ENCODE measurements at places on chromosomes 3 and 15.

- DNase-seq, result no peak
Measured at GRCh38 chr15:60793656-60794055, 314.7 kb upstream of the ICE2 start.

- DNase-seq, result no peak
Measured at GRCh38 chr3:10602769-10603768, 97.7 kb upstream of the ATP2B2 start.

GRCh38 chr3:162629372-162629771, 1132.8 kb downstream of the OTOL1 start:
- no peak for DNase-seq

- no peak for DNase-seq
Measured at GRCh38 chr3:38524141-38524739, 28.1 kb downstream of the EXOG start.

DNA sequence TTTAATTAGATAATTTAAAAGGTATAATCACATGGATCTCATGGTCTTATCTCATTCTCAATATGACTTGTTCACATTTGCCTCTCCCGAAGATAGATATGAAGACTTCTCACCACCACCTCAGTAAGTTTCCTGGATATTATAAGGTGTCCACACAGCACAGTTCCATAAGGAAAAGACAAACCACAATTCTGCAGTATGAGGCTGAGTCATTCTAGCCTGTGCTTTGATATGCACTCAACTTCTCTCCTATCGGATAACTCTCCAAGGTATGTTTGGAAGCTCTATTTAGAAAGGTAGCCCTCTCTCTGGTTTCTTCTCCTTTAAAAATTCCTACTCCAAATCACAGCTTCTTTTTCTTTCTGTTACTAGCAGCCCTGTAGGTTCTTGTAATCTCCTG, 612.8 kb downstream of the ZPLD1 start:
- no peak for DNase-seq

DNA sequence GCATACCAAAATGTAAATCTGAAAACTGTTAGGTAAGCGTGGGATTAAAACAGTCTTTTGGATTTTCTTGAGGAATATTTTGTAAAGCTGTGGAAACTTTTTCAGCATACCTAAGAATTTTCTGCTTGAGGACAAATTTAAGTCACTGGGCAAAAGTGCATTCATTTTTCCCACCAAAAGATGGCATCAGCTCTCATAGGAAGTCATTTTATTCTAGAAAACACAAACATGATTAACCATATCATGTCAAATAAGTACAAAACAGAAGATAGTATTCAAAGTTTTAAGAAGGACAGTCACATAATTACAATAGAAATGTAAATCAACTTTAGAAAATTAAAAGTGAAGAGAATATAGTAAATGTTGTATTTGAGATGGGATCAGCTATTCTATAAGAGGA, 63.5 kb downstream of the SLC49A4 start:
- peak; percentile 21 for DNase-seq

GRCh38 chr3:163601426-163601825, 1476.9 kb downstream of the SI start:
- DNase-seq, result no peak

DNA sequence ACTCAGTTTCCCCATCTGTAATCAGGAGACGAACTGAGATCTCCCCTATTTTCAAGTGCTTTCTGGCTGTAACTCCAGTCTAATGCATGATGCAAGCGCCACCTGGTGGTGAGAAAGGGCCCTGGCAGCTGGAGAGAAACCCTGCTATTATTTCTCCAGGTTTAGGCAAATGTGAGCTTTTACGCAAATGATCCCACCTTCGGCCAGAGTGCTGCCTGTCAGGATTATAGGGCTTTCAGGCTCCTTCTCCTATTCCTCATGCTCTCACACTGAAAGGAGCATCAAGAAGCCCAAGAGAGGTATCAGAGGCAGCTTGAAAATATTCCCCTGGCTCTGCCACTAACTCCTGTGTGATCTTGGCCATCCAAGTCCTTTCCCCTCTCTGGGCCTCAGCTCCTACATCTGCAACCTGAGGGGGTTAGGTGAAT, 93.9 kb upstream of the RASGRF1 start:
- peak; percentile 64 for DNase-seq

DNA sequence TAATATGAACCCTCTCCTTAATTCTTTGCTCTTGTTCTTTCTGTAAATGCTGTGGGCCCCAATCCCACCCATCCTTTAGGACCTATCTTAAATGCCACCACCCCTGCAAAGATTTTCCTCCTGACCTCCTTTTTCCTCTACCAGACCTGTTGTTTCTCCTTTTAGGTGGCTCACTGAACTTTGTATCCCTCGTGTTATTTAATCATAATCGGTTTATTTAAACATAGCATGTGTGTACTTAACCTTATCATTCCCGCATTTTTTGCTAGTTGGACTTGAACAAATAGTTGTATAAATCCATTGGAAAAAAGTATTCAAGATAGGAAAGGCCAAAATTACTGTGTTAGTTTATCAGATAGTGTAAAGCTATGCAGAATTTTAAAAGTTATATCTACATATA, 988 bp upstream of the NFKBIZ start:
- no peak for DNase-seq

DNA sequence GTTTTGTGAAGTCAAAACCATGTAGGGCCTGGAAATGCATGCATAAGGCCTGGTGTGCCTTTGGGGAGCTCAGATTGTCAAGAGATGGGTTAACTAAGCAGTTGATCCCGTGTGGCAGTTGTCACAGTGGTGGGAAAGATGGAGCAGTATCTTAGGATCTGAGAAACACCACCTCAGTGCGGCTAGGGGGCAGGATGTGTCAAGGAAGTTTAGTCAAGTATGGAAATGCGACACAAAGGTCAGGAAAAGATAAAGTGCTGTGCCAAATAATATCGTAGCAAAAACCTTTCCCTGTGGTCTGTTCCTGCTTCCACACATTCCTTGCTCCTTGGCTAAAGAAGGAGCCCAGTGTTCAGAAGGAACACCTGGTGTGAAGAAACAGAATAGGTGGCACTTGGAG, 396.4 kb downstream of the EDEM1 start:
- DNase-seq, result no peak

GRCh38 chr3:15332405-15333098, at the start of gene SH3BP5:
SH3BP5 (minus strand) TSS chr3:15332586; CDS start chr3:15332408, 178 bp downstream.
- DNase-seq, result peak; percentile 92

DNA sequence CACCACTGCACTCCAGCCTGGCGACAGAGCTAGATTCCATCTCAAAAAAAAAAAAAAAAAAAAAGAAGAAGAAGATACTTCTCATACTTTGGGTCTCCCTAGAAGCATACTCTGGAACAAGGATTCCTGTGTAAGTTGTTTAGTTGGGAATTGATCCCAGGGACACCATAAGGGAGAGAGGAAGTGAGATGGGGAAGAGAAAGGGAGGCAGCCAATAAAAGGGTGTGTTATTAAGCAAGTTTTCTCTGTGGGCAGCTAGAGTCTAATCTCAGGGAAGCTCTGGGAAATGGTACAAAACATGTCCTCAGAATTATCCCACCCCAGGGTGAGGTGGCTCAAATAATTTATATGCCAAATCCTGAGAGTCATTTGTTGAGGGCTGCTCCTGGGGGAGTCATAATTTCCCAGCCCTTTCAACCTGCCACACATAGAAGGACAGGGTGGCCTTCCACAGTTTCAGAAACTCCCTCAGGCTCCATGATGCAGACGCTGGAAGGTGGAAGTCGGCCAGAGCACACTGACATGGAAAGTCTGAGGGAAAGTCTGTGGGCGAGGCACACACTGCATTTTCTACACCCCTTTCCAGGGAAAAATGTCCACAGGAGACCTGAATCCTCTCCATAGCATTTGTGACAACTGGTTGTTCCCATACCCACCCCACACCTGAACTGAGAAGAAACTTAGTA, 86.4 kb upstream of the SLC4A7 start:
- no peak for DNase-seq

- no peak for DNase-seq
Measured at GRCh38 chr3:180704532-180704931, 25.2 kb upstream of the CCDC39 start.

- no peak for DNase-seq
Measured at GRCh38 chr3:134752761-134753461, 42.1 kb upstream of the EPHB1 start.

DNA sequence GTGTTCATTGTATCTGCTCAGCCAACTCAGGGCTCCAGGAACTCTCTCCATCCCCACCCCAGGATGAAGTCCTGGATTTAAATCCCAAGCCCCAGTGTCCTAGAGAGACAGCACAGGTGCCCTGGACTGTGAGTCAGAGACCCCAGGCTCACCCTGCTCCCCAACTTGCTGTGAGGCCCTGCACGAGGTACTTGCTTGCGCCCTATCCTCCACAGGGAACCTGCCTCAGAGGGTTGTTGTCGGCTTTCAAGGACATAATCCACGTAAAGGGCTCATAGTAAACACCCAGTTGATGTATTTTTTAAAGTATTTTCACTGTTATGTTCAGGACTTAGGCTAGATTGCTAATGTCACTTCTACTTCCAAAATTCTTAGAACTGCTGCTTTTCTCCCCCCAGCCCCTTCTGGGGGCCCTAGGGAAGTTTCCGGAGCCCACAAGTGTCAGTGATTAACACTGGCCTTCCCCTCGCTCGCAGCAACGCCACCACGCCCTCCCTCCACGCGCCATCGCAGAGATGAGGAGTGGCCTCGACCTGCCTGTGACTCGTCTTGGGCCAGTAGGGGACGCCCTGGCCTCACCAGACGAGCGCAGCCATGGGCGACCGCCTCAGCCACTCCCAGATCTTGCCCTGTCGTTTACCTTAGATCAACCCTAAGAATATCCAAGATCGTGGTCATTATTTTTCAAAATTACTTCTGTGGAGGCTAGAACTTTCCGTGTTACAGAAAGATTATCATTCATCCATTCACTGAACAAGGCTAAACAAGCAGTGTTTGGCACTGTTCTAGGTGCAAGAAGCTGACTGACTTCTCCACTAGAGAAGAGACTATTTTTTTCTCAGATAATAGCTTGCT, 6.0 kb upstream of the SRP14 start:
- DNase-seq, result peak; percentile 93

DNA sequence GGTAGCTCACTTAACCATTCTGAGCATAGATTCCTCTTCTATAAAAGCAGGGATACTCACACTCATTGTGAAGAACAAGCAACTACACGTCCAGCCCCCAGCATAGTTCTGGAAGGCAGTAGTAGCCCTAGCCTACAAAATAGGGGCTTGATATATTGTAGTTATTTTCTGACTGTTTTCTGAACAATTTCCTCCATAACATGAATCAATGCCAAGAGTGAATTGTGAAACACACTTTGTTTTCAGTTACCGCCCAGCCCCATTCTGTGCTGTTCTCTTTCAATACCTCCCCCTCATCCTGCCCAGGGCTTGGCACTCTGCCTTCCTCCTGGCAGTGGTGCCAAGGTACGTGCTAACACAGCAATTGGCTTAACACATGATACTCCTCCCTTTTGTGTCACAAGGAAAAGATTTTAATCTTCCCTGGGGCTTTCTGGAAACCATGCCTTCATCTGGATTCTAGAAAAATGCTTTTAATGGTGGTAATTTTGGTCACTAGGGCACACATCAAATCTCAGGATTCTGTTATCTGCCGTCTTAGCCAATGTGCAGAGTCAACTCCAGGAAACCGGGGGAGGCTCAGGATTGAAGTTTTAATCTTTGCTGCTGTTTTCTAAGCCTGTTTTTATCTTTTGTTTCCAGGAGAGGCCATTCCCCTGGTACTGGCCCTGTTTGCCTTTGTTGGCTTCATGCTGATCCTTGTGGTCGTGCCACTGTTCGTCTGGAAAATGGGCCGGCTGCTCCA, 37.2 kb downstream of the IL20RB start:
- DNase-seq, result peak; percentile 46

- no peak for DNase-seq
Measured at GRCh38 chr3:71728632-71729342, 3.6 kb upstream of the EIF4E3 start.

DNA sequence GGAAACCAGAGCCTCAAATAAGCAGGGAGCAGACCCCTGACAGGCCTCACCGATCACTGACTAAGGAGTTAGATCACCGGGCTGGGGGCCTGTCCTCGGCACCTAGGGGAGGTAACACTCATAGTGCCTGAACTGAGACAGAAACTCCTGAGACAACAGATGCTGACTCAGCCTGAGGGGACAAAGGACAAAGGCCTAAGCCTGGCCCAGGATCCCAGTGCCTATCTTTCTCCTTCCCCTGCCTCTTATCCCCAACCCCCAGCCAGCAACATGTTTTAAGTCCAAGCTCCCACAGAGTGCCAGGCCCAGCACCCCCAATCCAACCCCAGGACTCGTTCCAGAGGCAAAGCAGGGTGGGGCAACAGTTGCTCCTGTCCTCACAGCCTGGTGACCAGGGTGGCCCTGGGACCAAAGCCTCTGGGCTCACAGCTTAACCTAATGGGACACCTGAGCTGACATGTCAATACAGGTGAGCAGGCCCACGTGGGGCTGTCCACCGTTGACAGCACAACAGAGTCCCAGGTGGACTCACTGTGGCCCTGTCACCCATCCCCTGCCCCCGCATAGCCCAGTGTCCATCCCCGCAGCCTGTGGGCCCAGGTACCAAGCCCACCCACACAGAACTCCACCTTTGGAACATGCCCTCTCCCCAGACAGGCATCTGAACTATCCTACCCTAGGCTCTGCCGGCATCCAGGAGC, 37.4 kb downstream of the ADCY5 start:
- DNase-seq, result no peak

- no peak for DNase-seq
Measured at GRCh38 chr15:63060699-63061098, 18.2 kb downstream of the TPM1 start.

GRCh38 chr3:16182612-16183011, 8.1 kb downstream of the GALNT15 start:
- DNase-seq, result no peak

DNA sequence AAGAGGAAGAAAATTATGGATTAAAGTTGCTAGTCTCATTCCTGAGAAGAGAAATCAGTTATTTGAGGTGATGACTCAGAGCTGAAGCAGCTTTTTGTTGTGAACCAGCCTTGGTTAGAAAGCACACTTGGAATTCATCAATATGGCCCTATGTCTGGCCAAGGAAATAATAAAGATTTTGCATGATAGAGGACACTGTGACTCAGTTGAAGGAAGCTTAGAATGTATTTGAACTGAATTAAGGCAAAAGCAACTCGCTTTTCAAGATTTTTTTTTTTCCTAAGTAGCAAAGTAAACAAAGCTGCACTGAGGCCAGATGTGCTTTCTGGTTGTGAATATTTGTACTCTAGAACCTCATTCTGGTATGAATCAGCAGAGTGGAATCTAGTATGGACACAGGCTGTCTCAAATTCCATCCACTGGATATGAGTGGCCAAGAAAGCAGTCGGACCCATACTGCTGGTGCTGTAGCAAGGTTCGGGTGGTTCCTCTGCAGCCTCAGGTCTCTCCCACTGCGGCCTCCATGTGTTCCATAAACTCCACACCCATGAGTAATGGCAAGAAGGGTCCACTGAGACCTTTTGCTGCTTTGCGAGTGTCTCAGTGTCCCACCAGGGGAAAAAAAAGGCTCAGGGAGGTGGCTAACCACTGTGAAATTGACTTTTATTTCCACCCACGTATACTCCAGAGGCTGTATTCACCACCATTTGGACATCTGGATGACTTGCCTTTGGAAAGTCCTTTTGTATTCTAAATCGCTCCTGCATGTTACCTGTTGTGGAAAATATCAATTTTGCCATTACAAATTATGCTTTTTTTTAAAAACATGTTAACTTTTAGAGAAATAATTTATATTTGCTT, 53.1 kb downstream of the TGFBR2 start:
- DNase-seq, result peak; percentile 74

All from AG08396 (cell line).